ENCODE measurements at places on chromosomes 7 and 10. TPM values are rescaled to one million over a fixed set of nuclear protein-coding genes. Genes with fewer than 3 reads are reported as not detected.

GRCh38 chr7:155182406-155182970 lies 112.4 kb downstream of the HTR5A start:
- DNase-seq = no peak

DNA sequence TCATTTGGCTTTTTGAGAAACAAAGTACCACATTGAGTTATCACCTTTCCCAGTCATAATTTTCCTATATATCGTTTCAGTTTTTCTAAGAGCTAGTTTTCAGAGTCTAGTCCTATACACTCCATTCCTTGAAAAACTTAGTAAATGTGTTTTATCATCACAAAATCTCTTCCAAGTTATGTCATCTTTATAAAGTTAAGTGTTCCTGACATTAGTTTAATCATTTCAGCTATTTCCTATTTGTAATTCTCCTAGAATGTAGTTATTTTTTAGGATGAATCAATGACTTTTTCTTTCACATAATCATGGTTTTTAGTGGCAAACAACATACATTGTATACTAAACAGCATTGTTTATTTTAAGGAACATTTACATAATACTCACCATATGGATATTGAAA lies 191.7 kb upstream of the BET1 start:
- no peak for DNase-seq

Gene ANKRD7
- 0.66 TPM for total RNA-seq

Gene WNT8B
- 0.37 TPM for total RNA-seq

GRCh38 chr10:113337142-113337541 lies 215.7 kb upstream of the HABP2 start:
- DNase-seq = no peak

Gene TAF3
- total RNA-seq = 13.7 TPM

Gene NPC1L1
- total RNA-seq = not detected

DNA sequence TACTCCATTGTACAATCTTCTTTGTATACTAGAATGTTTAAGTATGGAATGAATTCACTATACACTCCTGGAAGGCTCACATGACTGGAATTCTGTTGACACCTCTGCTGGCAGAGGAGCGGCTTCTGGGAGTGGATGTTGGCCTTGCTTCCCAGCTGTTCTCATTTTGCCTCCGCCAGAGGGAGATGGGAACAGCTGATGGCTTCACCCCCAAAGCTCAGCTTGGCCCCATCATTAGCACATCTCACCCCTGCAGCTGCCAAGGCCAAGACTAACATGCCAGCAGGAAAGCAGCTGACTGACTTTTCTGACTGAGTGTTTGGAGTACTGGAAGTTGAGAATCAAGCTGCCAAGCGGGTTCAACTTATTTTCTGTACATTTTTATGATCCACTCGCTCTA lies 15.1 kb downstream of the ADAM12 start:
- DNase-seq = no peak

Gene C10orf67
- not detected for total RNA-seq

Gene NRAP
- not detected for total RNA-seq

GRCh38 chr10:28734938-28735759 lies 57.8 kb downstream of the BAMBI start:
- no peak for DNase-seq

Gene OR2A12
- total RNA-seq = not detected

- no peak for DNase-seq
Measured at GRCh38 chr7:108290459-108291151, 160.4 kb upstream of the LAMB4 start.

- no peak for DNase-seq
Measured at GRCh38 chr10:26380815-26381214, 57.3 kb upstream of the APBB1IP start.

DNA sequence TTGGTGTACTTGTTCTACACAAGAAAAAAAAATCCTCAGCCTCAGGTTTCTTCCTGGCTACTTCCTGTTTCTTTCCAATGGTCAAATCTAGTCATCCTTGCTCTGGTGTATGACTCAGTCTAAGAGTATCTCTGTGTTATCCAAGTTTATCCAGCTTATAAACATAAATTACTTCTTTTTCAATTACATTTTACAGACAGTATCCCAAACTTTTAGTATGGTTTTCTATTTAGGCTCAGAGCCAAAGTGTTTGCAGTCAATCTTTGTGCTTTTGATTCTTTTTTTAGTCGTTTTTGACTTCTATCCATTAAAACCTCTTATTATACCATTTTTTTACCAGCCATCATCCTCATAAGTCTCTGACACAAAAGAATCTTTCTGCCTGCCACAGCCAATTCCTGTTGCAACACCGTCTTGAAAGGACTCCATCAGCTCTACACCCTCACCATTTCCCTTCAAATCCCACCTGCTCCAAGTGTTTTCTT lies 294.6 kb downstream of the PTEN start:
- DNase-seq = no peak

Gene IQCE
- total RNA-seq = 12.4 TPM

Gene EXOC6
- total RNA-seq = 12.5 TPM

DNA sequence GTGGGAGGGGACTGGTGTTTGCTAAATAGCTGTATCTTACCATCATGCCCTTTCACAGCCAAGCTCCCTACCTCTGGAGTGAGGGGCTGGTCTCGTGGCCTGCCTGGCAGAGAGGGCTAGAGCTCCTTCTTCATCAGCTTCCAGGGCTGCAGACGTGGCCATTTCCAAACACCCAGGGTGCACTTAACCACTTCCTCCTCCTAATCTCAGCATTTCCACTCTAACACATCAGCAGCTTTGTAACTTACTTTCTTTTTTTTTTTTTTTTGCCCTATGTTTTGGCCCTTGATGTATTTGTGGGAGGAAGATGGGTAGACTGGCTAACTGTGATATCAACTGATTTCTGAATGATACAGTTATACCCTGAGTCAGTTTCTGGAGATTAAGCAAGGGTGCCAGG lies 27.4 kb downstream of the LRRC4 start:
- no peak for DNase-seq

DNA sequence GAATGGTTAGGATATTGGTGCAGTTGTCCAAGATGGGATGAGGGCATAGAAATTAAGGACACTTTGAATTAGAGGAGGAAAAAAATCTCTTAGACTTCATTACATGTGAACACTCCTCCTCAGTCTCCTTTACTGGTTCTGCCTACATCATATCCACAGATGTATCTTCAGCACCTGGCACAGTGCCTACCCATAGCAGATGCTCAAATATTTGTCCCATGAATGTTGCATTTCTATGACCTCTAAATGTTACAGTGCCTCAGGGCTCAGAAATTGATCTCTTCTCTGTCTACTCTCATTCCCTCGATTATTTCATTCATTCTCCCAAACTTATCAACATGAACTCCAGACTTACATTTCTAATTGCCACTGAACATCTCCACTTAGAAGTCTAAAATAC lies 17.1 kb downstream of the CNNM1 start:
- DNase-seq = no peak

Gene HOXA13
- not detected for total RNA-seq

GRCh38 chr7:140383954-140384713 lies 14.2 kb downstream of the SLC37A3 start:
- no peak for DNase-seq

DNA sequence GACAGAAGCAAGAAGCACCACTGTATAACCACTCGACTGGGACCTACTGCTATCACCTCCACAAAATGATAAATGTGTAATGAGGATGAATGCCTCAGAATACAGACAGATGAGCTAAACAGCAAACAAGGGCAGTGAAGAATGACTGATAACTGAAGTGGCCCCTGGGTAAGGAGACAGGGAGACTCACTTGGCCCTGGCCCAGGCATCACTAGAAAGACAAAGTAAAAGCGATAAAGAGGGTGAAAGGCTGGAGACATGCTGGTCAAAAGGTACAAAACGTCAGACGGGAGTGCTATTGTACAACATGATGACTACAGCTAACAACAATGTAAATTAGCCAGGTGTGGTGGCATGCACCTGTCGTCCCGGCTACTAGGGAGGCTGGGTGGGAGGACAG lies 27.8 kb upstream of the APBB1IP start:
- no peak for DNase-seq

Gene AKR1C4
- total RNA-seq = not detected

Gene SMIM30
- 25.8 TPM for total RNA-seq

GRCh38 chr7:2003931-2004812 lies 228.6 kb downstream of the MAD1L1 start:
- no peak for DNase-seq

DNA sequence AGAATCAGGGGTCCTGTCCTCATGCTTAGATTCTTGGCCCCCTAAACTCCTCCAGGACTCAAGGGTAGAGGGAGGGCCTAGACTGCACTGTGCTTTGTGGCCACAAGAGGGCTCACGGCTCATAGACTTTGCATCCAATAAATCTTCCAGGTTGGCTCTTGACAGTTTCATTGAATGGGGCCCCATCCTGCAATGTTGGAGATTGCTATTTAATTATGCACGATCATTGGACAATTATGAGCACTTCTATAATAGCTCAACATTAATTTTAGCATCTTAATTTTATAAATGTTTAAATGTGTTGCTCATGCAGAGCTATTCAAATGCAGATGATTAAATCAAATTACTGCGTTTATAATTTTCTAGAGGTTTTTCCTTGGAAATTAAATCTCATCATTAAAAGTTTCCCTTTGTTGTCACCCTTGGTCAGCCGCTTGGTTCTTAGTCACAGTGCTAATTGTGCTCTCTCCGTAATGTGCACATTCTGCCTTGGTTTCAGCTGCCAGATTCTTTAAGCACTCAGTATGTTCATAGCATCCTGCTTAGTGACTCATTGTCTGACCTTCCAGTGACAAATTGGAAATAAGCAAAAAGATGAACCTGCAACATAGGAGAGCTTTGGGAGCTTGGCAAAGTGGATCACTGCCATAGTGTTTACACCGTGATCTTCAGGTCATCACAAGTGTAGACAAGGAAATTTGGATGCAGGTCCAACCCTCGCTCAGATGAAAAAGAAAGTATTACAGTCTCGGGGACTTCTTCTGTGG lies 33.4 kb upstream of the PLPP4 start:
- DNase-seq = peak; percentile 48

DNA sequence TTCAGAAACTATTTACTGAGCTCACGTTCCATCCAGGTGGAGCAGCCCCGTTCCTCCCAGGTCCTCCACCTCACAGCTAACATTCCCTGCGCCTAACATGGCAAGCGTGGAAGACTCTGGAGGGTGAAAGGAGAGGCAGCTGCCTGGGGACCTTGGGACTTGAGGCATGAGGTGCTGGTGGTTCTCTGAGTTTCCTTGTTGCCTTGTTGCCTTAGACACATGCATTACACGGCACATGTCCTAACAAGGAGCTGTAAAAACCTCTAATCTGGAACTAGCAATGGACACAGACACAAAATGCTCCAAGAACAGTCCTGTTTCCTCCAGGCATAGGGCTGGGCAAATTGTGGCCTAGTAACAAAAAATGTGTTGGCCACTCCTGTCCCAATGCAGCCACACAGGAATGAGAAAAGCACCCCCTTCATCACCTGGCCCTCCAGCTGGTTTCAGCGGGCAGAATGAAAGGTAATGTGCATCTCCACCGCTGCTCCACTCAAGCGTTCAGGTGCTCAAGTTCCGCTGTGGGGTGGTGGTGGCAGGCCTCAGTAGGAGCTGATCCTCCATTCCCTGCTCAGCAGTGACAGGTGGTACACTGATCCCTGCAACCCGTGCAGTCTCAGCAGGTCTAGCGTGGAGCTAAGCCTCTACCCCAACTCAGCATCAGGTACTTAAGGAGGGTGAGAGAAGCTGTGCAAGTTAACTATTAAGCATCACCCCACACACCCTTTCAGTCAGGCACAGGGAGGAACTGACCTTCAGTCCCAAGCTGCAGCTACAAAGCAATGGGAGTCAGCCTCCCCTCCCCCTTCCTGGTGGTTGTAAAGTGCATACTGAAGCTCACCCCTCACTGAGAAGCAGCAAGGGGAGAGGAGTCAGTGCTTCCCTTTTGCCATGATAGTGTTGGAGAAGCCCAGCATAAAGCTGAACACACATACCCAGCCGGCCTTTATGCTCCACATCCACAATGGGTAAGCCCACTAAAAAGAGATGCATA lies 382.8 kb downstream of the SDK1 start:
- no peak for DNase-seq

Gene STEAP1
- total RNA-seq = not detected

Gene CRPPA
- total RNA-seq = 0.74 TPM

- DNase-seq = no peak
Measured at GRCh38 chr7:50262446-50262845, 42.1 kb upstream of the IKZF1 start.

Gene SLF2
- total RNA-seq = 44.4 TPM

DNA sequence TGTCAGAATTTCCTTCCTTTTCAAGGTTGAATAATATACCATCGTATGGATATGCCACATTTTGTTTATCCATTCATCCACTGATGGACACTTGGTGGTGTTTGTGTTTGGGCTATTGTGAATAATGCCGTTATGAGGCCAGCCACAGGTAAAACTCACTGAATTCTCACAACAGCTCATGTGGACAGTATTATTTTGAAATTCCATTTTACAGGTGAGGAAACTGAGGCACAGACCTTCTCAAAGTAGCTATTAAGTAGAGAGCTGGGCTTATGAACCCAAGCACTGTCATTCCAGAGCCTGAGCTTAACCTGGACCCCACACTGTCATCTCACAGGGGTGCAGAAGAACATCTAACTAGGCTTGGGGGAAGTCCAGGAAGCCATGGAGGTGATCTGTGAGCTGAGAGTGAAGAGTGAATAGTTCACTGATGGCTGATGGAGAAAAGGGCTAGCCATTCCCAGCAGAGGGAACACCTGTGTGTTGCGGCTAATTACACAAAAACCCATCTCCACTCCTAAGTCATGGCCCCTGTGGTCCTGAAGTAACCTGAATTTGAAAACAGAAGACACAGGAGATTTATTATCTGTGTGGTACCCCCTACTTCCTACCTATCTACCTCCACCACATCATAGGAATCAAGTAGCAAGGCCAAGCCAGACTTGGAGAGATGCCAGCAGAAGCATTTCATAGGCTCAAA lies 8.7 kb downstream of the INMT start:
- DNase-seq = no peak

Gene NDUFB8
- 293 TPM for total RNA-seq

DNA sequence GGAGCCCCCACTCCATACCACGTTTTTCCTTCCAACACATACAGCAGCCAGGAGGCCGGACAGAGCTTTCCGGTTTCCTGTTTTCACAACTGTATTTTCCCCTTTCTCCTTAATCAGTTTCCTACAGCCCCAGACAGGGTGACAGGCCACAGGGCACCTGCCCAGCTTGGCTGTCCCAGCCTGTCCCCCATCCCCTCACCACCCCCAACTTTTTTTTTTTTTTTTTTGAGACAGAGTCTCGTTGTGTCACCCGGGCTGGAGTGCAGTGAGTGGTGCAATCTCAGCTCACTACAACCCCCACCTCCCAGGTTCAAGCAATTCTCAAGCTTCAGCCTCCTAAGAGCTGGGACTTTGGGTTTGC lies 10.3 kb upstream of the HSPB1 start:
- DNase-seq = no peak

Gene TMEM229A
- total RNA-seq = not detected
